ENCODE measurements at places on chromosomes 13 and 19. TPM values are rescaled to one million over a fixed set of nuclear protein-coding genes. Genes with fewer than 3 reads are reported as not detected.

Gene RASIP1
- 1.9 TPM for total RNA-seq

Gene CEACAM7
- total RNA-seq = not detected

Gene SERP2
- total RNA-seq = not detected

GRCh38 chr19:38209671-38210457 is 14.2 kb downstream of the DPF1 start:
- DNase-seq = no peak

DNA sequence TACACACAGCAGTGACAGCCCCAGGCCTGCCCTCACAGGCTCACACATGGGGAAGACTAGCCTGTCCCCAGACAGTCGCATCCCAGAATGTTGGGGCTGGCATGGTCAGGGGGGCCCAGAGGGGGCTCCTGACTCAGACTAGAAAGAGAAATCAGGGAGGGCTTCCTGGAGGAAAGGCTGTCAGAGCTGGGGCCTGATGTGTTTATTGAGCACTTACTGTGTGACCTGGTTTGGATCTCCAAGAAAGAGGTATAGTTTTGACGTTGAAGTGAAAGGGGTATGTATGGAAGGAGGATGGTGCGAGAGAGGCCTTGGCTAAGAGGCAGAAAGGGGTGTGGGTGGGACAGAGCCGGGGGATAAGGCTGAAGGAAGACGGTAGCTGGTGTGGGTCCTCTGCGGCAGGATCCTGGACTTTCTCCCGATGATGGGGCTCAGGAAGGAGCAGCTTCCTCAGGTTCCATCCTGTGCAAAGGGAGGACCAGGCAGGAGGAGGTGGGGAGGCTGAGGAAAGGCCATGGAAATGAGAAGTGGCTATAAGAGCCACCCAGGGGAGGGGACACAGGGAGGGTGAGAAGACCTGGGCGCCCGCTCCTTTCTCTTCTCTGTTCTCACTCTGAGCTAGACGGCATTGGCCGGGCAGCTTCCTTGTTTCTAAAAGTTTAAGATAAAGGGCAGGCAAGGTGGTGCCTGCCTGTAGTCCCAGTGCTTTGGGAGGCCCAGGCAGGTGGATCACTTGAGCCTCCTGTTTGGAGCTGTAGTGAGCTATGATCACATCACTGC is 16.1 kb upstream of the BCL3 start:
- DNase-seq = no peak

- DNase-seq = no peak
Observed at GRCh38 chr19:29029268-29029958, 183.5 kb downstream of the UQCRFS1 start.

GRCh38 chr19:35398570-35398969 is 27.7 kb downstream of the GPR42 start:
- no peak for DNase-seq

- DNase-seq = no peak
Observed at GRCh38 chr13:99055735-99056134, 77.9 kb upstream of the DOCK9 start.

GRCh38 chr13:23463661-23464060 is 30.2 kb upstream of the SACS start:
- no peak for DNase-seq

DNA sequence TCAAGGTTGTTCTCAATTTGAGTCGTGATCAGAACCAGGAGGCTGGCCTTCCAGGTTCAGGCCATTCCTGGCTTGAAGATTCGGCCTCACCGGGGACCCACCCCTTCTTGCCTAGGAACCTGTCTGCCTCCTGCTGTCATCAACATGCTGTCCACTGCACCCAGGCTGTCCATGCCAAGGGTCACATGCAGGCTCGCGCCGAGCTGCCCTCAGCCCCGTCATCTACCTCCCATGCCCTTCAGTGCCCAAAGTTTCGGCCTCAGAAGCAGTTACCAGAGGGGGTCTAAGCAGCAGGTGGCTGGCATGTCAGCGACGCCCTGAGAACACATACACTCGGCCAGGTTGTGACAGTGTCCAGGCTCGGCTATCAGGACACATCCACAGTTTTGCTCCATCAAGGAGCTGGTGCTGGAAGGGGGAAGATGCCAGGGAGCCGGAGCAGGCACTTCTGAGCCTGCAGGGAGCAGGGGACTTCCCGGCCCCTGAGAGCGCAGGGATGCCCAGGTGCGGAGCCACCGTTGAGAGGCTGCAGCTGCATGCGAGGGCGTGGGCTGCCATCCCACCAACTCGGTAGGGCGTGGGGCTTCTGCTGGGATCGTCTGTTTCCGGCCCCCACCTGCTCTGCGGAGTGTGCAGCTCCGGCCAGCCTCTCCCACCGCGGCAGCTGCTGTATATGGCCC is 590.9 kb upstream of the SLITRK5 start:
- no peak for DNase-seq

DNA sequence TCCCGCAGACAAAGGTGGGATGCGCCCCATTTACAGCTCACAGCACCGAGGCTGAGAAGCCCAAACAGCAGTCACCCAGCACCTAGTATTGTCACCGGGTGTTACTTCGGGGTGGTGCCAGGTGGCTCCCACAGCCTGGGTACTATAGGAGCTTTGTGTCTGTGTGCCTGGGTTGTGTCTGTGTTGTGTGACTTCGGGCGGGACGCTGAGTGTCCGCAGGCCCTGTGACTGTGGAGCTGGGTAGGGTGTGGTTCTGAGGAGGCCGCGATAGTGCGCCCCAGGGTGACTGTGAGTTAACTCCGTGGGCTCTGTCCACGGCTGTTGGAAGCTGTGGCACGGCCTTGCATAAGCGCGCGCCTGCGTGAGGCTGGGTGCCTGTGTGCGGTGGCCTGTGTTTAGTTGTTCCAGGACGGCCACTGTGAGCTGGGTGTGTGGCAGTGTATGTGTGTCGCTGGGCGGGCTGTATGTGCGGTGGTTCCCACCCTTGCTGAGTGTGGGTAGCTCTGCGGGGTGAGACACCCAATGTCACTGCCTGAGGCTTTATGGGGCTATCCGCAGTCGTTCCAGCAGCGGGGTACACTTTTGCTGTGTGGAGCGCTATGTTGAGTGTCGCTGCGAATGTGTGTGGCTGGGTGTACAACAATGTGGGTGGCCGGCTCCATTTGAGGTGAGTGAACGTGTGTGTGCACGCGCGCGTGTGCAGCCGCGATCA is 559 bp upstream of the SSBP4 start:
- no peak for DNase-seq

DNA sequence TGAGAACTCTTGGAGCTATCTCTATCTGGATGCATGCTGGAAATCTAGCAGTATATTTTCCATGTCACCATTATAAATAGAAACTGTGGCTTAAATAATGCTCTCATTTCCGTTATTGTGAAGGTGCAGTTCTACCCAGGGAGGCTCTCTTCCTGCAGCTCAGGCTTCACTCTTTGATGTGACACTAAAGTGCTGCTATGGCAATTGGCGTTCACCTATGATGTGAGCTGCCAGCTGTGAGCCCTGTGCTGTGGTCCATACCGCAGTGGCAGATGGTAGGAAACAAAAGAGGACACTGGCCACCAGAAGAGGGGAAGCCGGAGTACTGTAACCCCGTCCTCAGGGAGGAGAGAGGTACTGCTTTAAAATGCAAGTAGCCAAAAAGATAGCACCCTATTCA is 40.6 kb upstream of the ZNF681 start:
- DNase-seq = no peak

DNA sequence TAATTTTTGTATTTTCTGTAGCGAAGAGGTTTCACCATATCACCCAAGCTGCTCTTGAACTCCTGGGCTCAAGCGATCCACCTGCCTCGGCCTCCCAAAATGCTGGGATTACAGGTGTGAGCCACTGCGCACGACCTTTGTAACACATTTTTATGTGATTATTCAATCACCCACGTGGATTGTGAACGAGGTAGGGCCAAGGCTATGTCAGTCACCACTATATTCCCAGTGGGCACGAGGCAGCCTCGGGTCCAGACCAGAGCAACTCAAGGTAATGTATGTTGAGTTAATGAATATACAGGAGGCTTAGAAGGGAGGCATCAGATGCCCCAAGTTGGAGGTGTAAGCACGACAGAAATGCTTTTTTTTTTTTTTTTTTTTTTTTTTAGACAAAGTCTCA is 8.9 kb downstream of the PTGIR start:
- DNase-seq = no peak

All from HCT116 (cell line).